H4 (cell line): ENCODE measurements at places on chromosomes 2 and 18. TPM values are rescaled to one million over a fixed set of nuclear protein-coding genes. Genes with fewer than 3 reads are reported as not detected.

DNA sequence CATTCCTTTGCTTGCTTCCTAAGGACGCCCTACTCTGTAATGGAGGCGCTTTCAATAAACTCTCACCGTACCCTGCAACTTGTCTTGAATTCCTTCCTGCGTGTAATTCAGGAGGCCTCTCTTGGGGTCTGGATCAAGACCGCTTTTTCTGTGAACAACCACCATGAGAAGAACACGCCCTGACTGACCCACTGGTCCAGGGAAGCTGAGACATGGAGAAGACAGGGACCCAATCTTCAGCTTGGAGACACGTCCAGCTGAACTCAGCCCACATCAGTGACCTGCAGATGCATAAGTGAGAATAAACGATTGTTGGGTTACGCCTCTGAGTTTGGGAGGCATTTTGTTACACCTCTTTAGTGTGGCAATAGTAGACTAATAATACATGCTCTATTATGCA lies 7.8 kb upstream of the NARS1 start:
- no peak for DNase-seq

- DNase-seq, result no peak
Measured at GRCh38 chr2:156332284-156332533, 312 bp downstream of the NR4A2 start.

DNA sequence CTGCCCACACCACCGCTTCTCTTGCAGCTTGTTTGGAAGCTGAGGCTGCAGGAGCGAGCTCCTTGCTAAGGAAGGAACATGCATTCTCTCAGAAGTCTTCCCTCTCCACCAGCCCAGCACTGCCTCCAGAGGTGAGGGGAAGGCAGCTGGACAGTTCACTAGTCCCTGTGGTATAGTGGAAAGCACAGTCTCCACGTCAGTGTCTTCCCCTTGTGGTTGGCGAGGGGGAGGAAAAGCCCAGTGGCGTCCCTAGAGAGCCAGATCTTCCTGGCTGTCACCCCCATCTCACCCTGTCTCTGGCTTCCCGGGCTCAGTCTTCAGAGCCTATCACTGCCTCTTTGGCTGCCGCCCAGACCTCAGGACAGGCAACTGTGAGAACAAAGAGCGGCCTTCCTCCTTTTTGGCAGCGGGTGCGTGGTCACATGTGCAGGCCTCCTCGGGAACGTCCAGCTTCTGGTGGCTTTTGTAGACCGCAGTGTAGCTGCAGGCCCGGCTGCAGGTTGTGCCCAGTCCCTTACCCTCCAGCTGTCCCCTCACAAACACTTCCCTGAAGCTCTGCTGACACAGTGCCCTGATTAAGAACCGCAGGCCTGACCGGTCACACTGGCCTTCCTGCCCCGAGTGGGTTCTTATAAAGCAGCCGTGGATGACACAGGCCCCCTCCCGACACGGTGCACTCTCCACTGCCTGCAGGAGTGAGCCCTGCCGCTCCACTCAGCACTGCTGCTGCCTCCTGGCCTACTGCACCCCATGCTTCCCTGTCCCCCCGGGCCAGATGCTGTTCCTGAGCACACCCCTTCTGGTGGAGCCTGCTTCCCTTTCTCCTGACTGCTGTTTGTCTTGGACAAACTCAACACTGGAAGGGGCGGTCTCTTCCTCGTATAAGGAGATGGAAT lies 90.9 kb downstream of the RNF144A start:
- peak; percentile 90 for DNase-seq

GRCh38 chr2:21658907-21659477 lies 535.2 kb downstream of the TDRD15 start:
- DNase-seq, result no peak

GRCh38 chr2:62217970-62218369 lies 22.1 kb downstream of the B3GNT2 start:
- DNase-seq, result no peak

- no peak for DNase-seq
Measured at GRCh38 chr2:208256192-208256782, 1.4 kb upstream of the IDH1 start.

- no peak for DNase-seq
Measured at GRCh38 chr18:59386909-59387686, 28.0 kb upstream of the LMAN1 start.

GRCh38 chr2:101696272-101697123 lies 1.0 kb upstream of the MAP4K4 start:
- no peak for DNase-seq

DNA sequence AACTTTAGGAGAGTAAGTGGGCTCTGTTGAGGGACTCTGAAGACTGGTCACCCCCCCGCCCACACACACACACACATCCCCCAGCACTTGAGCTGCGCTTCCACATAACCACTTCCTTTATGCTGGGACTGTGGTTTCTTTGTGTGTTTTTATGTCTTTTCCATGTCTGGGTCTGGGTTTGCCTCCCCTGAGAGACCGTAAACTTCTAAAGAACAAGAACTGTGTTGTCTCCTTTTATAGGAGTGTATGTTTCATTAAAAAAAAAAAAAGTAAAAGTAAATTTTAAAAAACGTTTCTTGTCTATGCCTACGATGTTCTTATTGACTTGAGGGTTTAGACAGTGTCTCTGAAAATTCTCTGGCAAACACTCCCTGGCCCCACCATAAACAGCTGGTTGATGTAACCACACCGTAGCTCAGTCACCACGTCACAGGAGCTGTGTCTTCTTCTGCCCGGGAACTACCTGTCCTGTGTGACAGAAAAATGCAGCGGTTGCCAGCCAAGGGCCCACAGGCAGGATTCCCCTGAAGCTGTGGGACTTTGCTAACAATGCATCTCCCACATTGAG lies 68.0 kb downstream of the KLHL29 start:
- DNase-seq, result peak; percentile 66

GRCh38 chr2:38598200-38598990 lies 4.3 kb downstream of the HNRNPLL start:
- DNase-seq, result no peak

GRCh38 chr2:192775459-192776262 lies 580.9 kb upstream of the TMEFF2 start:
- no peak for DNase-seq

GRCh38 chr2:104883357-104883756 lies 29.4 kb downstream of the POU3F3 start:
- no peak for DNase-seq

- DNase-seq, result no peak
Measured at GRCh38 chr2:133733901-133734255, 165.6 kb upstream of the NCKAP5 start.

- no peak for DNase-seq
Measured at GRCh38 chr2:22957446-22957845, 427.5 kb upstream of the KLHL29 start.

DNA sequence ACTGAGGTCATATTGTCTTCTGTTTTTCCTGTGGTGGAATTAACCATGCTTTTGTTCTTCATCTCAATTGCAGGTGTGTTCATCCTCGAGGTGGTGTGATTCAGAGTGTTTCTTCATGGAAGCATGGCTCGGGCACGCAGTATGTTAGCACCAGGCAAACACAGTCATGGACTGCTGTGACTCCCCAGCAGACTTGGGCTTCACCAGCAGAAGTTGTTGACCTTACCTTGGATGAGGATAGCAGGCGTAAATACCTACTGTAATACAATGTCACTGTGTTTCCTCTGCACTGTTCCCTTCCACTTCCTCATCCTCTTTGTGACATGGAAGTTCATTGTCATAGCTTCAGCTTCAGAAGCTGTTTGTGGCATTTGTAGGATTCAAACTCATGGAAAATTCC lies 158.7 kb downstream of the HAUS1 start:
- no peak for DNase-seq

- DNase-seq, result no peak
Measured at GRCh38 chr2:241898463-241899270, 29.1 kb downstream of the RTP5 start.

DNA sequence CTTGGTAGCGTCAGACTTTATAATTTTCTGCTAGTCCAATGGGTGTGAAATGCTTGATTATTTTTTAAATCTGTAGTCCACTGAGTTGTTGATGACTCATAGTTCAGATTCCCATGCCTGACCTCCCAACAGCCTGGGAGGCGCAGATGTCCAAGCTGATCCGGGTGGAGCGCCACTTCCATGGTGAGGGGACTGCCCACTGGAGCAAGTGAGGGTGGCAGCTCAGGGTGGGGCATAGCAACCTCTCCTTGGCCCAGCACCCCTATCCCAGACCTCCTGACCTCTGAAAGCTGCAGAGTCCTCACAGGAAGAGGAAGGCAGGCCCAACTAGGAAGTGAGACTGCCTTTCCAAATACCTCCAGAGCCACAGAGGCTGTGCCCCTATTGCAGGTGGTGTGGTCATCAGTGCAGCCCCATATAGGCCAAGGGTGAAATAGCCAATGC lies 4.4 kb downstream of the MAL start:
- no peak for DNase-seq

- no peak for DNase-seq
Measured at GRCh38 chr2:121491518-121491917, 39.2 kb upstream of the RNU4ATAC start.

DNA sequence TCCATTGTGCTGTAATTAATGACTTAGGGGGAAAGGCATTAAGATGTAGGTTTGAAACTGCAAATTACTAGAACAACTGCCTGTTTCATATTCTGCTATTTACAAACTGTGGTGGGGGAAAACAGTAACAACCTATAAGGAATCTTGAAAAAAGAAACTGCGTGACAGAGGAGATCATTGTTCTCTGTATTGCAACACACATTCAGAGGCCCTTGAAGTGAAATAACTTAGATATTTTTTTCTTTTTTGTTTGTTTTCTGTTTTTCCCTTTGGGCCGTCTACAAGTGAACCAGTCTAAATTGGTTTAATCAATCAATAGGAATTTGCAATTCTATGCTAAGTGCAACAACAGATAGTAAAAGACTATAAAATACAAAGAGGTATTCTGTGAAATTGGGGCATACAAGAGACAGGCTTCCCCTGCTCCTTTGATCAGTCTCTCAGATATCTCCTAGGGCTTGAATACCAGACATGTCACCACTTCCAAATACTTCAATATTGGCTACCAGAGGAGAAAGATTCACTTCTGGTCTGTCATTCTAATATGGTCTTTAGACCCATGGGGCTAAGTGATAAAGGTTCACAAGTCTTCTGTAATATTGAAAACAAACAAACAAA lies 2055.1 kb upstream of the CELF4 start:
- peak; percentile 23 for DNase-seq

DNA sequence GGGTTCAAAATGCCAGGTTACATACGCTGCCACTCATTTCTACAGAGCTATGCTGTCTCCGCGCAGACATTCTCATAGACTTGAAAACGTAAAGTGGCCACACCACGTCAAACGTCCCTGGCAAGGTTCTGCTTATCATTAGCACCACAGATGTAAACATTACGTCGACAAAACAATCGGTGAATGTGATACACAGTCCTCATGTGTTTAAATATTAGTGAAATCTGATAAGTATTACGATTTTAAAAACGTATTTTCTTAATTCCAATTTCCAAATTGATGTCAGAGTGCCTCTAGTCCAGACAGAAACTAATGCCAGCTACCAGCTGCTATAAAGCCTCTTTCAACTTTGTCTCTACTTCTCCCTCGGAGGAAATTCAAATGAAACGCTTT lies 1.2 kb downstream of the STK17B start:
- DNase-seq, result peak; percentile 71

GRCh38 chr2:2870106-2870505 lies 507.5 kb downstream of the EIPR1 start:
- no peak for DNase-seq

DNA sequence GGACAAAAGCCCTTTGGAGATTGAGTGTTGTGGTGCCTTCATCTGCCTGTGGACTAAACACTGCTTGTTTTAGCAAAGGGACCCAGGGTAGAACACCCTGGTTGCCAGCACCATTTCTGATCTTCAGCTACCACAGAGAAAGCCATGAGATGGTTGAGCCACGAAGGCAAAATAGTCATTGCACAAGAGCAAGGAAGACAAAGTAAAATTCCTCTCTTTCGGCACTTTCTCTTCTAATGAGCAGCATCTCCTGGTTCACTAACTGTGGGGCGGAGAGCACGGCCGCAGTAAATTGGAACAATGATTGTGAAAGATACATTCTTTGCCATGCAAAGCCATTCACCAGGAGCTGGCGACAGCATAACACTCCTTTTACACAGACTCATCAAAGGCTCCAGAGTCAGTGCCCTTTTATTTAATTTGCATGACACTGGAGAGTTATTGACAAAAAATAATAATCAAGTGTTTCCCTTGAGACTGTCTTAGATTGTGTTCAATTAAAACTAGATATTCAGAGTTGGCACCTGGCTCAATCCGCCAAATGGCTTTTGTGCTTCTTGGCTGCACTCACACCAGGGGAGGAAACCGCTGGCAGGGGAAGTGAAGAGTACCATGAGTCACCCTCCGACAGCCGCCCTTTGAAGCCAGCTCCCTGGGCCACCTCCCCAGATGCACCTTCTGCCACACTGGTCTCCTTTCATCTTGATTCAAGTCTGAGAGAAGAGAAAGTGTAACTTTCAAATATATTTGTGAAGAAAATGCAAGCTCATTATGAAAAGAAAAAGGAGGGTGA lies 100.5 kb upstream of the MEIS1 start:
- DNase-seq, result peak; percentile 54

- DNase-seq, result no peak
Measured at GRCh38 chr18:3248062-3248657, 559 bp downstream of the MYL12A start.

DNA sequence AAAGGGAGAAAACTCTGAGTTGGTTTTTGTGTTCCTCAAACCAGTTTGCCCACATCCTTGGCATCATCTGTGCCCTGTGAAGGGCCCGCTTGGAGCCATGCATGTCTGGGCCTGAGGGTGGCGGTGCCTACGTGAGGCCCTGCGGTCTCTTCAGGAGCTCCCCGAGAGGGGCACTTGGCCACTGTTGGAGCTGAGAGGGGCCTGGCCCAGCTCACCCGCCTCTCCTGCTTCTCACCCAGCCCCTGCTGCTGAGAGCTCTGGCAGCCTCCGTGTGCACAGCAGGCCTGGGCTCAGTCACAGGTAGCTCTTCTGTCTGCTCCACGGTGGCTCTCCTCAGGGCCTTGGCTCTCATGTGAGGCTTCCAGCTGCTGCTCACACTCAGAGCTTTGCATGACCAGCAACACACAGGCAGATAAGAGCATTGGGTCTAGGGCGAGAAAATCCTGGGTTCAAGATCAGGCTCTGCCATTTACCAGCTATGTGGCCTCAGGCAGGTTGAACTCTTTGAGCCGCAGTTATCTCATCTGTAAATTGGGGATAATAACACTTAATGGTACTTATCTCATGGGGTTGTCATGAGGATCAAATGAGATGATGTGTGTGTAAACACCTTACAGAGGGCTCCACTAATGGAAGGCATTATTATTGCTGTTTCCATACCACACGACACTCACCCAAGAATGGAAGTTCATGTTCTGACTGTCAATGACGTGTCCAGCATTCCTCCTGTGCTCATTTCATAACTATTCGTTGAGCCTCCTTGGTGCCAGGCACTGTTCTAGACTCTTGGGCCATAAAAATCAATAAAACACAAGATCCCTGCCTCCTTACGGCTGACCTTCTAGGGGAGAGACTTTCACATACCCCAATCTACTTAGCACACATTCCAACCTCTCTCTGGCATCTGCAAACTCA lies 41.6 kb upstream of the PLB1 start:
- no peak for DNase-seq

- no peak for DNase-seq
Measured at GRCh38 chr2:223404616-223405015, 197.5 kb downstream of the SCG2 start.

SEC11C gene
- total RNA-seq, result 36.9 and 50.9 TPM in 2 replicates

UGT1A4 gene
- 0.04 TPM in 1 of 2 replicates, not detected in the other for total RNA-seq

LYG2 gene
- not detected in 2 replicates for total RNA-seq

AMER3 gene
- not detected in 2 replicates for total RNA-seq

FBXO15 gene
- 0.41 TPM in 1 of 2 replicates, not detected in the other for total RNA-seq

EFHD1 gene
- total RNA-seq, result 0.31 and 3.7 TPM in 2 replicates
